ENCODE measurements at places on chromosomes 12 and 14.

GRCh38 chr14:102159841-102160240 lies 20.1 kb downstream of the WDR20 start:
- DNase-seq, result no peak

DNA sequence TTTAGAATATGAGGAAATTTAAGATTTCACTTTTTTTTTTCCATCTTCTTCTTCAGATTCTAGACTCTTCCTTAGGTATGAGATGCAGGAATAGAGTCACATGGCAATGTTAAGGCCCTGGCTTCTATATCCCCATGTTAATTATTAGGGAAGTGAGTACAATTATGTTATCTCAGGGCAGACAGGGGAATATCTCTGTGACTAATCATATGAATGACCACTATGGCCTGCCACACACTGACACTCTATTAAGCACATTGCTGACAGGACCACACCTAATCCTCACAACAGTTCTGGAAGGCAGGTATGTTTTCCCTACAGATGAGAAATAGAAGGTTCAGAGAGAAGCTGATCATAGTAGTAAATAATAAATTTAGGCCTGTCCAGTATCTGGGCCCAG lies 69.4 kb upstream of the PTPRQ start:
- DNase-seq, result no peak

GRCh38 chr14:79967001-79967400 lies 244.3 kb downstream of the DIO2 start:
- DNase-seq, result no peak

- DNase-seq, result peak; percentile 59
These were observed 107.4 kb downstream of the PRICKLE1 start for GRCh38 chr12:42482041-42482747.

DNA sequence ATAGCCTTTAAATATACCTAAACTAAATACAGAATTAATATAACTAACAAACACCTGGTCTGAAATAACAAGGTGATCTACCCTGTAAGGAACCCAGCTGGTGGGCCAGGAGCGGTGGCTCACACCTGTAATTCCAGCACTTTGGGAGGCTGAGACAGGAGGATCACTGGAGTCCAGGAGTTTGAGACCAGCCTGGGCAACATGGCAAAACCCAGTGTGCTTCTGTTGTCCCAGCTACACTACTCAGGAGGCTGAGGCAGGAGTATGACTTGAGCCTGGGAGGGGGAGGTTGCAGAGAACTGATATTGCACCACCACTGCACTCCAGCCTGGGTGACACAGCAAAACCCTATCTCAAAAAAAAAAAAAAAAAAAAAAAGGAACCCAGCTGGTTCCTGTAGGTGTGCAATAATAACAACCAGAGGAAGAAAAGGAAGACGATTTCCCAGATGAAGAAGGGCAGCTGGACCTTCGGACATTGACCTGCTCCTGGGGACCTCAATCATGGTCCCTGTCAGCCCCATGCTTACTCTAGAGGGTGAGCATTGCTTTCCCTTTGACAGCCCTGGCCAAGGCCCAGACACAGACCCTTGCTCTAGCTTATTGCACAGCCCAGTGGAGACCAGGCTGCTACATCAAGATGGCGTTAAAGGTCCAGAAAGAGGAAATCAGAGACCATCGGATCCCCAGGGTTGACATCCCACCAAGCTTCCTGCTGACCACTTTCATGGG lies 5.4 kb downstream of the FOS start:
- no peak for DNase-seq

GRCh38 chr12:91718326-91718725 lies 427.3 kb downstream of the BTG1 start:
- DNase-seq, result no peak

GRCh38 chr14:74465335-74465734 lies 27.8 kb downstream of the NPC2 start:
- no peak for DNase-seq

DNA sequence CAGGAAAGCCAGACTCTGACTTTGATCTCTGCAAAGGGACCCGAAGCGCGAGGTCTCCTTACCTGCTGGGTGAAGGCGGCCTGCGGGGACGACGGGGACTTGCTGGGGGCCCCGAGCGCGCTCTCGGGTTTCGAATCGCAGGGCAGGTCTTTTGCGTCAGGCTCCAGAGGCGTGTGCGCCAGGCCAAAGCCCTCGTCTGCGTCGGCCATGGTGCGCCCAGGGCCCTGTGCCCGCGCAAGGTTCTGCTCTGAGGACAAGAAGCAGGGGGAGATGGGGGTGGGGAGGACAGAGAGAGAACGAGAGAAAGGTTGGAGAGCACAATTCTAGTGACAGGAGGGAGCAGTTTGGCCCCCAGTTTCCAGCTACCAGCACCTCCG lies 2.3 kb downstream of the TBX5 start:
- no peak for DNase-seq

- DNase-seq, result no peak
These were observed 170.7 kb upstream of the GZMB start for GRCh38 chr14:24804552-24805212.

- DNase-seq, result no peak
These were observed 126.0 kb upstream of the ATF7IP start for GRCh38 chr12:14239350-14239934.

DNA sequence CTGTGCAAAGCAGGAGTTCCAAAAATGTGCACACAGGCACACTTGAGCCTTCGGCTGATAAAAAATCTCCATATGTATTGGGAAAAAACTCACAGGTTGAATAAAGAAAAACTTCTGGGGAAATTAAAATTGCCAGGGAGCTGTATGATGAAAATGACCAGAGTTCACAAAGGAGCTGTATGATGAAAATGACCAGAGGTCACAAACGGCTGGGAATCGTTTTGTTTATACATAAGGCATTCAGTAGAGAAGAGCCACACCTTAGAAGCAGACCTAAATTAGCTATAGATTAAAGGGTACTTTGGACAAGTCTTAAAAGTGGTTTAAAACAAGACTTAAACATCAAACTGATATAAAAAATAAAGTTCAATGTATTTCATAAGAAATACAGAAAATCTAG lies 251.7 kb upstream of the TMEM132C start:
- no peak for DNase-seq

GRCh38 chr14:95516554-95517181 lies at the start of gene SYNE3:
SYNE3 (minus strand) TSS chr14:95516650; CDS start chr14:95475821, 40,829 bp downstream.
- DNase-seq, result no peak

DNA sequence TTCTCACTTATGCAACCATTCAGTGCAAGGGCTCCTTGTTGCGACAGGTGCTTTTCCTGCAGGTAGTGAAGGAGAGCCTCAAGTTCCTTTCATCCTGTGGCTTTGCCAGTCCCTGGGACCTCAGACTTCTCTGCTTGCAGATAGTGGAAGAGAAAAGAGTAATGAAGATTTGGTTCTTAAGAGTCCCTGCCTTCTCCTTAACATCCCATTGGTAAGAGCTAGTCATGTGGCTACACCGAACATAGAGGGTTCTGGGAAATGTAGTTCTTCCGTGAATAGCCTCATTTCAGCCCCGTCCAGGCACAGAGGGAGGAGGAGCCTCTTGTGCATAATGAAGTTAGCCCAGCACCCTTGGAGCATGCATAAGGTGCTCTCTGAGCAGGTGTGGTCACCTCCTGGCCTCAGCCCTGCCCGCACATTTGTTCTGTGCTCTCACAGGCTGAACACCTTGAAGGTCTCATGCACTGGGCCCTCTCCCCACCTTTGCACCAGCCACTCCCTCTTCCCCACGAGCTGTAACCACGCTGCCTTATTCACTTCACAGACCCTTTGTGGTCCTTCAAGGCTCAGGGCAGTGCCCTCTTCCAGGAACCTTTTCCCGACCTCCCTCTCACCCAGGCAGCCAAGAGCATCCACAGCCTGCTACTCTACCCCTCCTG lies 134.0 kb downstream of the BCL11B start:
- DNase-seq, result no peak

DNA sequence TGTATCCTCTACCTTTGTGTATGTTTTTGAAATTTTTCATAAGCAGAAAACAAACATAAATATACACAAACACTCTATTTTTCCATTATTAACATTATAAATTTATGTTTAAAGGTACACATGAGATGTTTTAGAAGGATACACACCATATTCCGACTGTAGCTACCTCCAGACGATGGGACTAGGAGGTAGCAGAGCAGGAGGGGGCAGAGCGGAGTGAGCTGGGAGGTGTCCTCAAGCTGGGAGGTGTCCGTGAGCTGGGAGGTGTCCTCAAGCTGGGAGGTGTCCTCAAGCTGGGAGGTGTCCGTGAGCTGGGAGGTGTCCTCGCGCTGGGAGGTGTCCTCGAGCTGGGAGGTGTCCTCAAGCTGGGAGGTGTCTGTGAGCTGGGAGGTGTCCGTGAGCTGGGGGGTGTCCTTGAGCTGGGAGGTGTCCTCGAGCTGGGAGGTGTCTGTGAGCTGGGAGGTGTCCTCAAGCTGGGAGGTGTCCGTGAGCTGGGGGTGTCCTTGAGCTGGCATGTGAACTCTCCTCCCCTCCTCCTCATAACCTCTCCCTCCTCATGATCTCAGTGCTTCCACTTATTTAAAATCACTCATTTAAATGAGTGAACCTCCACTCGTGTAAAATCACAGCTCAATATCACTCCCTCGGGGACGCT lies 346.9 kb upstream of the SFSWAP start:
- no peak for DNase-seq

- no peak for DNase-seq
These were observed 5.6 kb downstream of the CDCA4 start for GRCh38 chr14:105015242-105015641.

GRCh38 chr14:54864526-54864925 lies 38.1 kb downstream of the GCH1 start:
- DNase-seq, result no peak

GRCh38 chr14:89603938-89604480 lies 187.0 kb upstream of the FOXN3 start:
- no peak for DNase-seq

GRCh38 chr12:108787539-108787938 lies 56.2 kb upstream of the CORO1C start:
- no peak for DNase-seq

- DNase-seq, result no peak
These were observed 70.3 kb downstream of the TBX5 start for GRCh38 chr12:114335607-114336006.

DNA sequence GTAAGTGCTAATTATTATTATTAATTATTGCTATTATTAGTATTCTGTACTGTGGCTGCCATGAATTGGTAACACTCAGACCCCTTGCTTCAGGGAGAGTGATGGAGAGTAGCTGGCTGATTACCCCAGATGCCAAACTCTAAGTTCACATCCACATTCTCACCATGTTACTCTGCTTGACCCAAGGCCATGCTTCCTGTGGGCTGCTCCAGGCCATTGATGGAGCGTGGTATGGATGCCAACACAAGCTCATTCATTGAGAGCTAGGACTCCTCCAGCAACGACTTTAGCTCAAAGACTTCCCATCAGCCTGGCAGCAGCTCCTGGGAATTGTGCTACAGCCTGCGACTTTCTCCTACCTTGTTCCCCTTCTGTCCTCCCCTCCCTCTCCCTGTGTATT lies 233.4 kb downstream of the MSRB3 start:
- no peak for DNase-seq

DNA sequence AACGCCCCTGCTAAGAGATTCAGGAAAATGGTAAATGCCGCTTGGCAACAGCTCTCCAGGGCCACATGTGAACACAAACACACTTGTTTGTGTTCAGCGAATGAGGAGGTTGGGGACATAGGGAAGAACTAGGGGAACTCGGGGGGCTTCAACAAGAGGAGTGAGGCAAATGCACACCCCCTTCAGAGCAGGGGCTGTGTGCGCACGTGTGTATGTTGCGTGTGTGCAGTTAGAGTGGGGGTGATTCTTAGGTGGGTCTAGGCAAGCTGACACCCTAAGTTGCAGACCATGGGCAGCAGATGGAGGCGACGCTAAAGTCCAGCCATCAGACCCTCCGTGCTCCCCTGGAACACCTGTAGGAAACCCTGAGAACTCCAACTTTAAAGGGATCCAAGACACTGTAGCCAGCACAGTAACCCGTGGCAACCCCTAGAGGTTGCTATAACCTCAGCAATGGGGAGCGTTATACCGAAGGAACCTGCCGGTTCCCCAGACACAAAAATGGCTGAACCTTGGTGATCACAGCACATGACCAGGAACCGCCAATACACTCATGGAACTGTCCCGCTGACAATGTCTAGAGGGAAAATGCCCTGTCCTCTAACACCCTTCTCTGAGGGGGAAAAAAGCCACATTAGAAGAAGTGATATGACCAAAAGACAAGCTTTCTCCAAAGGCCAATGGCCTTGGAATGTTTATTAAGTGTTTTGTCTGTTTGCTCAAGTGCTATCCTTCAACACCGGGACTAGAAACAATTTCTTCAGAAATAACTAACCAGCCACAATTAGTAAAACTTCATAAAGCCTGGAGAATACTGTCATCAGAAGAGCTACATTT lies 86.5 kb upstream of the CEP83 start:
- peak; percentile 41 for DNase-seq

DNA sequence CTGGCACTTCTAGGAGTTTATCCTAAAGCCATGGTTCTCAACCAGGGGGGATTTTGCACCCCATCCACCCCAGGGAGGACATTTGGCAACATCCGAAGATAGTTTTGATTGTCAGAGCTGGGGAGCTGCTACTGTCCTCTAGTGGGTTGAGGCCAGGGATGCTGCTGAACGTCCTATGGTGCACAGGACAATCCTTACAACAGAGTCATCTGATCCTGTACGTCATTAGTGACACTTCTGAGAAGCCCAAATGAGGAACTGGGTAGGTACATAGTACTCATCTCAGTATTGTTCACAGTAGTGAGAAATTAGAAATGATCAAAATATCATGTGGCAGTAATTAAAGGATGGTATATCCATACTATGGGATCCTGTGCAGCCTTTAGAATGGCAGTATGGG lies 185.1 kb downstream of the CHST11 start:
- no peak for DNase-seq

Measured in NCI-H2171 treated with DMSO at 0.1 percent for 48 hours (cell line).